ENCODE measurements at places on chromosomes 1 and 21.

GRCh38 chr1:157153746-157154145 is 15.6 kb upstream of the ETV3 start:
- DNase-seq: no peak

- DNase-seq: no peak
Observed at GRCh38 chr21:21324297-21324696, 326.1 kb downstream of the NCAM2 start.

- DNase-seq: no peak
Observed at GRCh38 chr21:39527664-39528381, 76.1 kb downstream of the SH3BGR start.

DNA sequence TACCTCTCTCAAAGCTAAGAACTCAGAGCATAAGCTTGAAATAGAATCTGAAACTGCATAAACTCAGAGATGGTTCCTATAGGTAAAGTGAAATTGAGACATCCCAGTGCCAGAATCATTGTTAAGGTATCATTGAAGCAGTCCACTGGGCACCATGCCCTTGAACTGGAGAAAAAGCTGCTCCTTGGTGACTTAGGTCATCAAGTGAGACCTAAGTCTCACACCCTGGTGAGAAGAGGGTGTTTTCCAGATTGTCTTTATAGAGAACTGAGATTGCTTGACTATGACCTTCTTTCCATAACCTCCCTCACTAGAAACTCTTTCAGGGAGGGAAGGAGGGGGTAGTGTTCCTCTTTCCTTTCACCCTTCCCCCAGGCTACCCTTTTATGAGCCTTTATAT is 9.4 kb upstream of the ATP6V1G3 start:
- no peak for DNase-seq

DNA sequence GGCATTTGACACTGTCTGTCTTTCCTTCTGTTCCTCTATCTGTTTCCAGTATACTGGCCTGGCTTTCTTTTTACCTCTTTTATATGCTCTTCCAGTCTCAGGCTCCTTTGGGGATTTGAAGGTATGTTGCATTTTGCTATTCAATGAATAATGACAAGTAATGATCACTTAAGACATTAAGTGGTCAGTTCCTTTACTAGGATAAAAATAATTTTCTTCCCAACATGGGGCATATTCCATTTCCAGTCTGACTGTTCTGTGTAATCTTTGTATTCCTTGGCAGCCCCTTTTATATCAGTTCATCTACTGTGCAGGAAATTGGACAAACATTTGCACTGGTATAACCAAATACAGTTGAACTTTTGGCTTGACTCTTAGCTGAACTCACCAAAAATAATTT is 15.6 kb downstream of the METTL18 start:
- DNase-seq: no peak

GRCh38 chr1:41677620-41678019 is 193.1 kb upstream of the EDN2 start:
- no peak for DNase-seq

DNA sequence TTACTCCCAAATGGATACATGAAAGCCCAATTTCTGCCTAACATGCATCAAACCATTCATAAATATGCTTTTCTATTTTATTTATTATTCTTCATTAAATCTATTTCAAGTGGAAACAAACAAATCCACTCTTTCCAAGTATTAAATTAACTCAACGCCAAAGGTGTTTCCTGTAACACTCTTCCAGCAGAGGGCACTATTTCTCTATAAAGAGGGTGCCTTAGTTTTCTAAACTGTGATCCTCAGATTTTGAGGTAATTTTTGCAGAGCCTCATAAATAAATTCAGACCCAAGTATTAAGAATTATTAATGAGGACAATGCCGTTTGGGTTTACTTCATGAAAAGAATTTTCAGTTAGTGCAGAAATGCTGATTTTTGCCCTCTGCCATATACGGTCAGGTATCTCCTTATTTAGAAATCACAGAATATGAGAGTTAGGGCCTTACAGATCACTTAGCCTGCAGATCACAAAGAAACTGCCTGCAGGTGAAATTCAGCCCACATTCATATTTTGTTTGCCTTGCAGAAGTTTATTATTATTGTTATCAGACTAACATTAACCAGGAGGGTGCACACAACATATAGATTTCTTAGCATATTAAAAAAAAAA is 40.1 kb upstream of the MYSM1 start:
- DNase-seq: no peak

GRCh38 chr1:2894381-2895041 is 93.0 kb upstream of the TTC34 start:
- DNase-seq: peak; percentile 6

GRCh38 chr1:9805006-9805508 is 18.7 kb downstream of the CLSTN1 start:
- no peak for DNase-seq

- DNase-seq: no peak
Observed at GRCh38 chr1:30068787-30069472, 654.5 kb downstream of the MATN1 start.

DNA sequence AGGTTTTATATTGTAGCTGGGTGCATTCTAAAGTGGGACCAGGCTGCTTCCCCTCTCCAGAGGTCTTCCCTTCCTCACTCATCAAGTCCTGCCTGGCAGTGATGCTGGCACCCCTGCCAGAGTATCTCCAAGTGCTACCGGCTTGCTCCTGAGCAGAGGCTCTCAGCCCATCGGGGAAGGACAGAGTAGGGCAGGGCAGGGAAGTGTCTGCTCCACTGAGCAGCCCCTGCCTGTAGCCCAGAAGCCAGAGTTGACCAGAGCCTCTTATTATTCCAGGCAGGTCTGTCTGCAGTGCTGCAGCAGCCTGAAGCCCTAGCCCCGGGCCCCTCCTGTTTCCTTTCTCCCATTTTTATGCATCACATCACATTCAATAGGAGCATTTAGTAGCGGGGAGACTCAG is 51.1 kb downstream of the ATP2B4 start:
- DNase-seq: no peak

DNA sequence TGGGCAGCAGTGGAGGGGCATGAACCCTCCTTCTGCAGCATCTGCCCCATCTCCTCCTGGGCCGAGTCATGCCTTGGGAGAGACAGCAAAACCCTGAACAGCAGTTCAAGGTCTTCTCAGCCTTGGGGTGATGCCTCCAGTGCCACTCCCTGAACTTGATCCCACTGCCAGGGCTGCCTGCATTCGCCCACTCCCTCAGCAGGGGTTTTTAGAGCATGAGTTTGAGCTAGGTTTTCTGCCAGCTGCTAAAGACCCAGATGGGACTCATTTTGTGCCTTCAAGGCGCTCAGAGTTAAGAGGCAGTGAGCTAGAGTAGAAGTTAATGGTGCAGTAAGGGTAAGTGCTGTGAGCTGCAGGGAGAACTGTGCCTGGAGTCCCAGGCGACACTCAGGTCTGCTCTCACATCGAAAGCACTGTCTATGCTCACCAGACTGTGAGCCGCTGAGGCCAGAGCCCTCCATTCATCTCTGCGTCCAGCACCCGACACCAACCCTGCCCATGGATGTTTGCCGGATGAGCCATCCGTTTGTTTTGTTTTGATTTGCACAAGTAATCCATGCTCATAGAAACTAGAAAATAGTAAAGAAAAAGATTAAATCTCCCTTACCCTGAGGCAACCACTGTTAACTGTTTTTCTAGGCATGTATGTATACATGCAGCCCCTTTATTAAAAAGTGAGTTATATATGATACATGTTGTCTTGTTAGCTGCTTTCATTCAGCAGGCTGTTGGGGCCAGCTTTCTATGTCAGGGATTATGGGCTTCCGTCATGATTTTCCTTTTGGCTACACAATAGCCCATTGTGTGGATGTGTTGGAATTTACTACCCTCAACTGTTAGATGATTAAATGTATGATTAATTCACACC is 67.8 kb downstream of the VPS26C start:
- no peak for DNase-seq

DNA sequence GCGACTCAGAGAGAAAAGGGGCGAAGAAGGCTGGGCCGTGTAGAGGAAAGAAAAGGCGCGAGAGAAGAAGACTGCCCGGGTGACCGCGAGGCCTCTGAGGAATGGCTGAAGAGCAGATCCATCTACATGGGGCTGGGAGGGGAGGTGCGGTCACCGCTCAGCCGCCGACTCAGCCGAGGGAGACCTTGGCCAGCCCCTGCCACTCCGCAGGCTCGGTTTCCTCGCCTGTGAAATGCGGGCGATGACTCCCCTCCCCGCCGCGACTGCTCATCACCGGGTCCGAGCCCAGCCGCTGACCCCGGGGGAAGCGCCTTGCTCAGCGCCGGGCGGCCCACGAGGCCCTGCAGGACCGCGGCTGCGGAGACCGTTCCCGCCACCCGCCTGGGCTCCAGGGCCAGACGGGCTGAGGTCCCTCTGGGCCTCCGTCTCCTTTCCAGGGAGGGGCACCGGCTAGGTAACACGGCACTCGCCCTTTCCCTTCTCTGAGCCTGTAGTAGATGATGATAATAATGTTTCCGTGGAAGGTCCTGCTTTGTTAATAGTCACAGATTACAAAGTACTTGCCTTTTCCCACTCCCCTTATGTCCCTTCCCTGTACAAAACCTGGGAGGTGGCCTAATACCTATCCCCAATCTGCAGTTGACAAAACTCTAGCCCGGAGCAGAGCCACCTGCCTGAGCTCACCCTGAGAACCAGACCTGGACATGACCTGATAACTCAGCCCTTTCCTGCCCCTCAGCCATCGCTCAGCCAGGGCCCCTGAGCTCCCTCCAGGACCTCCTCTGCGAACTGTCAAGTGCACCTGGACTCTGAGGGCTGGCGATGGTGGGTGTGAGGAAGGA is 1.6 kb upstream of the BSND start:
- DNase-seq: no peak

GRCh38 chr1:233863901-233864545 is 40.5 kb upstream of the SLC35F3 start:
- no peak for DNase-seq

DNA sequence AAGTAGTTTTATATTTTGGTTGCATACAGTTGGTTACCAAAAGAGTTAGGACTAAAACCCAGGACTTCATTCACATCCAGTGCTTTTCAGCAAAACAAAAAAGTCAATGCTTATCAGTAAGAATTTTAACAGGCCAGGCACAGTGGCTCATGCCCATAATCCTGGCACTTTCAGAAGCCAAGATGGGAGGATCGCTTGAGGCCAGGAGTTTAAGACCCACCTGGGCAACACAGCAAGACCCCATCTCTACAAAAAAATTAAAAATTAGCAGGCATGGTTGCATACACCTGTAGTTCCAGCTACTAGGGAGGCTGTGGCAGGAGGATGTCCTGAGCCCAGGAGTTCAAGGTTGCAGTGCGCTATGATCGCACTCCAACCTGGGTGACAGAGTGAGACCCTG is 47.3 kb downstream of the AKT3 start:
- no peak for DNase-seq

GRCh38 chr1:212158912-212159796 is 123.6 kb downstream of the DTL start:
- DNase-seq: no peak

DNA sequence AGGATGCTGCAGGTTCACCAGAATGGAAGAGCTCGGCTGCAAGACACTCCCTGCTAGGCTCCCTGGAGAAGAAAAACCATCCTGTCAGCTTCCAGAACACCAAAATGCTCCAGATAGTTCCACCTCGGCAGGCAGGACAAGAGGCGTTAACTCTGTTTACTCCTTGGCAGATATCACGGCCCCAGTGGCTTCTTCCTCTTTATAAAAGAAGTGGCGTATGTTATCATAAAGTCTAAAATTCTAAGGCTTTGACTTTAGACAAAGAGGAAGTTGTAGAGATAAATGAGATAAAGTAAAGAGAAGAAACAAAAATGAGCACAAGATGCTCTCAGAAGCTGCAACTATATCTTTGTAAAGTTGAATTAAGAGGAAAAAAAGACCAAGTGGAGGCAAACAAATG is 24.3 kb upstream of the MTF1 start:
- DNase-seq: no peak

DNA sequence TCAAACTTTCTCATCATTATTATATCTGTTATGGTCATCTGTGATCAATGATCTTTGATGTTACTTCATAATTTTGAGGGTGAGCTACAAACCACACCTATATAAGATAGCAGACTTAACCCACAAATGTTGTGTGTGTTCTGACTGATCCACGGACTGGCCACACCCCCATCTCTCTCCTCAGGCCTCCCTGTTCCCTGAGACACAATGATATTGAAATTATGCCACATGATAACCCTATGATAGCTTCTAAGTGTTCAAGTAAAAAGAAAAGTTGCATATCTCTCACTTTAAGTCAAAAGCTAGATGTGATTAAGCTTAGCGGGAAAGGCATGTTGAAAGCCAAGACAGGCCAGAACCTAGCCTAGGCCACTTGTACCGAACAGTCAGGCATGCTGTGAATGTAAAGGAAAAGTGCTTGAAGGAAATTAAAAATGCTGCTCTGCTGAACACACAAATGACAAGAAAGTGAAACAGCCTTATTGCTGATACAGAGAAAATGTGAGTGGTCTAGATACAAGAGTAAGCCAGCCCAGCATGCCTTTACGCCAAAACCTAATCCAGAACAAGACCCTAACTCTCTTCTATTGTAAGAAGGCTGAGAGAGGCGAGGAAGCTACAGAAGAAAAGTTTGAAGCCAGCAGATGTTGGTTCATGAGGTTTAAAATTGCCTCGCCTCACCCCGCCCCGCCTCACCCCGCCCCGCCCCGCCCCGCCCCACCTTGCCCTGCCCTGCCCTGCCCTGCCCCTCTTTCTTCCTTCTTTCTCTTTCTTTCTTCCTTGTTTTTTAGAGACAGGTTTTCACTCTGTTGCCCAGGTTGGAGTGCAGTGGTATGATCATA is 16.5 kb downstream of the CTSS start:
- DNase-seq: no peak

DNA sequence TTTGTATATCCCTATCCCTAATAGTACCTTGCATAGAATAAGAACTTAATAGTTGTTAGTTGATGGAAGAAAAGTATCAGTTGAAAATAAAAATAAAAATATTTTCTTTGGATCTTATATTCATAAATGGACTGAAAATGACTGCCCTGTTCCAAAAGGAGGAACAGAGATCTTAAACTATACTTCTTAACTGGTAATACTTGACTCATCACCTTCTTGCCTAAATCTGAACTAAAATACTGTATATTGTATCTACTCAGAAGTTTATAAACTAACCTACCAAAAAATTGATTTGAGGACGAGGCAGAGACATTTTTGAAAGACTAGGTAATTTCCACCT is 178.8 kb downstream of the SYT2 start:
- DNase-seq: no peak

DNA sequence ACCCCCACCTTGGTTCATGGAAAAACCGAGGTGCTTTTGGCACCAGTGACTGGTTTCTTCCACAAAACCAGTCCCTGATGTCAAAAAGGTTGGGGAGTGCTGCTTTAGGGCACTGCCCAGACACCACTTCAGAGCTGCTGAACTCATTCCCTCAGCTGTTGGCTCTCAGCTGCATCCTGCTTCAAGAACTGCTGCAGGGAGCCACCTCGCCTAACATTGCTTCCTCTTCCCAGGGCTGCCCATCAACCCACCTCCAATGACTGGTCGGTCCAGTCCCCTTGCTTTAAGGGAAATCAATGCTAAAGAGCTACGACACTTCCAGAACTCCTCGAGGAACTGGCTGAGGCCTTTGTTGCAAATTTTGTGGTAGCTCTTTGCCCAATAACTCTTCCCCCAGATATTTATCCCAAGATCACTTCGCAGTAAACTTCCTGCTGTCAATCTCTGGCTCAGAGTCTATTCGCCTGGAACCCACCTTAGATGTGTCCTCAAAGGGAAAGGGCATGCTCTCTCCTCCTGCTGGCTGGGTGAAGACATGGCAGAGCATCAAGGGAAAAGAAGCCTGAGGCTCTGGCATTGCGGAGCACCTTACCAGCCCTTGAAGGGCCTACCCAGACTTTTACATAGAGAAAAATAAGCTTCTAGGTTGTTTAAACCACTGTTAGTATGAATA is 29.0 kb downstream of the C1orf52 start:
- DNase-seq: no peak

Data from stimulated activated CD4-positive, alpha-beta T cell treated with anti-CD3 and anti-CD28 coated beads, Interleukin-4, amount 100 ng/mL, for 4 hours (primary cell).